ENCODE measurements at places on chromosomes 3 and 15. TPM values are rescaled to one million over a fixed set of nuclear protein-coding genes. Genes with fewer than 3 reads are reported as not detected.
A peak's percentile ranks its signal among the peaks of the same experiment; 100 is the strongest.

- no peak for DNase-seq
Measured at GRCh38 chr3:114401346-114401745, 107.5 kb downstream of the TIGIT start.

- no peak for DNase-seq
Measured at GRCh38 chr3:158443632-158444031, 127.4 kb upstream of the MLF1 start.

DNA sequence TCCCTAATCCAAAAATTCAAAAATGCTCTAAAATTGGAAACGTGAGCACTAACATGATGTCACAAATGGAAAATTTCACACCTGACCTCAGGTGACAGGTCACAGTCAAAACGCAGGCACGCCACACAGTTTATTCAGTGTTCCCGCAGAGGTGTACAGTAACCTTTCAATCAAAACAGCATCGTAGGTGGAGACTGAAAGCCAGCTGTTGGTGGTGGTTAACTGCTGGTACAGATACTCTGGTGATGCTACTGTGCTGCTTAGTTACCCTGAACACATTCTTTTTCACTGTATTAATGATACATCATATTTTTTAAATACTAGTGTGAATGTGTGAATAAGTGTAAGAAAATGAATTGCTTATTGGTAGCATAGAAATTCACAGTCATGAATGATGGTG is 23.8 kb downstream of the RAB11A start:
- no peak for DNase-seq

DNA sequence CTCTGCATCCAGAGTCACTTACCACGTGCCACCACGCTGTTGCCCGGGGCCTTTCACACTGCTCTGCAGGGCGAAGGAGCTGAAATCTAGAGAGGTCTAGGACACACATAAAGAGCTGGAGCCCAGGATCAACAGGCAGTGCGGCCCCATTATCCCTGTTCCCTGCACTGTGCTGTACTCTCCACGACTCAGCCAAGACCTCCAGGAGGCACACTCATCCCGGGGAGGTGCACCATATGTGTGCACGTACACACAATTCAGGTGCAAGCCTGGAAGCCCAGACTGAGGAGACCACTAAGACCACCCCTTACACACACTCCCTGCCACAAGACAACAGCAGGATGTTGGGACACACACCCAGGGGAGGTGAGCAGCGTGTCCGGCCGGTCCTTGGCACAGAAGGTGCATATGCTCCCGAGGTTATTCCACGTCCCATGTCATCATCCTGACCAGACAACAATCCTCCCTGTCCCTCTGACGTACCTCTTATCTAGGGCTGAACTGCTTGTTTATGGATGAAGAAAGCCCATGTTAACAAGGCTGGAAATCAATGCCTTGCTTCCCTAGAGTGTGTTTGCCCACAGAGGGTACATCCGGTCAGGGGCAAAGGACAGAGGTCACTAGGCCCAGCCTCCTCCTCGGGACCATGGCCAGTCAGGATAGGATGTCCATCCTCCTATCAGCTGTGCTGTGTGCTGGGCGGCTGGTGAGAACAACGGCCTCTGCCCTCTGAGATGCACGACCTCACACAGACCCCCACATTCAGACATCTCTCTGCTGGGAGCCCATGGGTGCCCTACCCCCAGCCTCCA is 16.1 kb downstream of the KLF15 start:
- DNase-seq, result peak; percentile 48

- peak; percentile 49 for DNase-seq
Measured at GRCh38 chr15:90336705-90337141, 15.4 kb upstream of the ZNF774 start.

GRCh38 chr3:37291275-37291700 is 116.9 kb upstream of the LRRFIP2 start:
- DNase-seq, result no peak

DNA sequence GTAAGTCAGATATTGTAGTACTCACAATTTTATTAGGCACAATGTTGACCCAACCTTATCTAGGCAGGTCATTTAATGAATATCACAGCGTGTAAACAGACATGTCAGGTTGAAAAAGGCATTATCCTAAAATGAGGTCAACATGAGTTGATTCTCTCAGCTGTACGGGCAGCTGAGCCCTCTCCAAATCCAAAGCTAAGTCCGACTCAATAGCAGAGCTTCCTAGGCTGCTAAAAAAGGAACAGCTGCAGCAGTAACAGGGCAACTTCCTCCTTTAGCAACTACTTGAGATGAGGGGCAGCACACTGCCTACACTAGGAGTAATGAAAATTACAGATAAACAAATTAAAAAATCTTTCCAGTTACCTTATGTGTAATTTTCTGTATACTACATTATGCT is 189.2 kb downstream of the CADM2 start:
- DNase-seq, result no peak

DNA sequence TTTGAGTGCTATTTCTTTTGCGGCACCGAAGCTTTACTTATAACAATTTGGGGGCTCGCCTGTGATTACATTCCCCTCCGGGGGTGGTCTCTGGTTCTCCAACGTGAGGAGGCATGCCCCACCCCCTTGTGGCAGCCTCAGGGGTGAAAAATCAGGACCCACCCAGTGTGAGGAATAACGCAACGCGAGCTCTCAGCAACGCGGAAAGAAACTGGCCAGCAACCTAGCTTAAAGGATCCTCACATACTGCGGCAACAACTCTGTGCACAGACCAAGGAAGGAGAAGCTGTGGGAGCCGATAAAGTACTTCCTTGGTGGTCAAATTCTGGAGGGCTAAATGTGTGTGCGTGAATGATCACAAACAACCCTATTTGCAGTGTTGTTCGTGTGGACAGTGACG is 5.8 kb downstream of the IQCF1 start:
- no peak for DNase-seq

- DNase-seq, result no peak
Measured at GRCh38 chr3:61060411-61060861, 190.8 kb downstream of the FHIT start.

GRCh38 chr15:80573606-80574005 is 121.5 kb upstream of the ABHD17C start:
- no peak for DNase-seq

GRCh38 chr3:171753665-171754408 is 56.4 kb downstream of the PLD1 start:
- no peak for DNase-seq

DNA sequence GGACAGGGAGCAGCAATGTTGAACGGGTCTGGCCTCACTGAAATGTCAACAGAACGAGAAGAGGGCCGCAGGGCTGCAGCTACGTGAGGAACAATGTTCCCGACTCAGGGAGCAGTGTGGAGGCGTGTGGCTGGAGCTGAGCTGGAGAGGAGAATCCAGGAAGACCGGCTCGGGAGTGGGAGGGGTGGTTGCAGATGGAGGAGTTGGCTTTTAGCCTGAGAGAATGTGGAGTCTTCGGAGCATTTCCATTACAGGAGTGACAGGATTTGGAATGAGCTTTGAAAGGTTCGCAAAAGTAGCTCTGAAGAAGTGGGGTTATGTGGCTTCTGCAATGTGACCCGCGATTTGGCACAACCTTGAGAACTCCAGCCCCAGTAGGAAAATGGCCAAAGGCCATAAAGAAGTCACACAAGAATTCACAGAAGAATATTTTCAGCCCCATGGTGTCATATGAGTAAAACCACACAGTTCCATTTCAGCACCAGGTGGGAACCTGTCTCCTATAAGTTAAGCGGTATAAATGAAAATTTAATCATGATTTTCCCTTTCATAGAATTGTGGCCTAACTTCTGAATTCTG is 78.8 kb upstream of the NSMCE3 start:
- DNase-seq, result no peak

Gene ECE2
- total RNA-seq, result not detected

Gene CPLX3
- total RNA-seq, result not detected

Gene RCCD1
- 25.4 TPM for total RNA-seq

Gene POPDC2
- 4.5 TPM for total RNA-seq

Gene ISL2
- total RNA-seq, result 0.76 TPM

Gene SLC9C1
- total RNA-seq, result not detected

Gene SEMA3F
- total RNA-seq, result 127 TPM

Gene ATP13A4
- total RNA-seq, result 18.7 TPM

Data from suprapubic skin (tissue), 4 donors.